ENCODE measurements at places on chromosomes 13 and 19. TPM values are rescaled to one million over a fixed set of nuclear protein-coding genes. Genes with fewer than 3 reads are reported as not detected.
A peak's percentile ranks its signal among the peaks of the same experiment; 100 is the strongest.

- peak; percentile 70 for DNase-seq
Measured at GRCh38 chr19:54473071-54473891, at the start of gene CDC42EP5. CDC42EP5 (minus strand) TSS chr19:54473296; CDS start chr19:54465547, 7,749 bp downstream.

DNA sequence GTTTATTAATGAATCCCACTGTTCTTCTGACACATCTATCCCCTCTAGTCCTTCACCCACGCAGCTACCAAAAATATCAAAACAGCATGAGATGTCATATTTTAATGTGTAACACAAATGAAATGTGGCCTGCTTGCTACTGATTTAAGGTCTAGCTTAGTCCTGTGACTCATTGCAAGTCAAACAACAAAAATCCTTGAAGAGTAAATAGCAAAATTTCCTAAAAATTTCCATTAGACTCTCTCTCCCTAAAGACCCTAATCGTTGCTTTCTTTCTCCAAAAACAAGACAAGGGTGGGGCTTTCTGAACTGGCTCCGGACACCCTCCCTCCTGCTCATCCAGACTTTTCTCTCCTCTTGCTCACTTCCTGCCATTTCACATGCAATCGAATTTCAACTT lies 99.9 kb upstream of the IPO5 start:
- DNase-seq = no peak

Gene TMEM190
- not detected for total RNA-seq

DNA sequence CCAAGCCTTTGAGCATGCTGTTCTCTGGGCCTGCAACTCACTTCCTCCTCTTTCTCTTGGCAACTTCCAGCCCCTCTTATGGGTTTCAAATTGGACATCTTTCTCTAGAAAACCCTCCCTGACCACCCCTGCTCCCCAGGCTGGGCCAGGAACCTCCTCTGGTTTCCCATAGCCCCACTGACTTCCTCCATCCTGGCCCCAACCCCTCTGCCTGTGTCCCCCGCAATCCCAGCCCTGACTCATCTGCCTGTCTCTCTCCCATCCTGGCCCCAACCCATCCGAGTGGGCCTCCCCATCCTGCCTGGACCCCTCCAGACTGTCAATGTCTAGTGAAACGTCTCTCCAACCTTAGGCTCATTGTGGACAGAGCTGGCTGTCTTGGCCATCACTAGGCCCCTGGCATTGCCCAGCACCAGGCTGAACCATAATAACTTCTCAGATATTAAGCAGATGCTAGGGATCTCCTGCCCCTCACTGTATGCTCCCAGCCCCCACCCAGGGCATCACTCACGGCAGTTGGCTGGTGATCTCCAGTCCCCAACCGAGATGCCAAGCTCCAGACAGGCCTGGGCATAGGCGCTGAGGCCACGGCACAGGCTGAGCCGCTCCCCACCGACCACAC lies 16.8 kb downstream of the FCGBP start:
- no peak for DNase-seq

DNA sequence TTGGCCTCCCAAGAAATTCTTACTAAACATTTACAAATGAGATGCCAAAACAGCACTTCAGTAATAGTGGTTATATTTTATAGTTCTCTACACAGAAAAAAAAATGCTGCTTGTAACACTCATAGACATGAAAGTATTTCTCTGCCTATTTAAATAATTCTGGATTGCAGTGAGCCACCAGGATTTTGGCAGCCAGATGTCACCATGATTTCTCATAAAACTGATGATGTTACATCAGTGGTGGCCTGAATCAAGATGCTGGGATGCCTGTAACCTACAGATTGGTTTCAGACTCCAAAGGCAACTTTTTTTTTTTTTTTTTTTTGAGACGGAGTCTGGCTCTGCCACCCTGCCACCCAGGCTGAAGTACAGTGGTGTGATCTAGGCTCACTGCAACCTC lies 2.7 kb upstream of the CAPS start:
- DNase-seq = no peak

DNA sequence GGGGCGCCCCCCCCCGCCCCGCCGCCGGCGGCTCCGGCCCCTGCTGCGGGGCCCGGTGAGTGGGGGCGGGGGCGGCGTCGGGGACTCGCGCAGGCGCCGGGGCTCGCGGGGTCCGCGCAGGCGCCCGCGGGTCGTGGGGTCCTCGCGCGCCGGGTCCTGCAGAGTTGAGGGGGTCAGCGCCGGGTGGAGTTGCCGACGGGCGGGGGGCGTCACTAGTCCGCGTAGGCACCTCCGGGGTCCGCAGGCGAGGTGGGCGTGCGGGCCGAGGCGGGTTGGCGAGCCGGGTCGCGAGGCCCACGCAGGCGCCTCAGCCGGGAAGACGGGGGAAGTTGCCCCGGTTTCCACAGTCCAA lies 365 bp downstream of the PPP6R1 start:
- no peak for DNase-seq

Gene ZNF610
- total RNA-seq = 1.3 TPM
